ENCODE measurements at places on chromosomes 16 and 17.

- DNase-seq: no peak
These were observed 22.3 kb downstream of the CARHSP1 start for GRCh38 chr16:8846401-8846932.

- DNase-seq: no peak
These were observed 351.7 kb downstream of the CDH8 start for GRCh38 chr16:61684541-61684940.

DNA sequence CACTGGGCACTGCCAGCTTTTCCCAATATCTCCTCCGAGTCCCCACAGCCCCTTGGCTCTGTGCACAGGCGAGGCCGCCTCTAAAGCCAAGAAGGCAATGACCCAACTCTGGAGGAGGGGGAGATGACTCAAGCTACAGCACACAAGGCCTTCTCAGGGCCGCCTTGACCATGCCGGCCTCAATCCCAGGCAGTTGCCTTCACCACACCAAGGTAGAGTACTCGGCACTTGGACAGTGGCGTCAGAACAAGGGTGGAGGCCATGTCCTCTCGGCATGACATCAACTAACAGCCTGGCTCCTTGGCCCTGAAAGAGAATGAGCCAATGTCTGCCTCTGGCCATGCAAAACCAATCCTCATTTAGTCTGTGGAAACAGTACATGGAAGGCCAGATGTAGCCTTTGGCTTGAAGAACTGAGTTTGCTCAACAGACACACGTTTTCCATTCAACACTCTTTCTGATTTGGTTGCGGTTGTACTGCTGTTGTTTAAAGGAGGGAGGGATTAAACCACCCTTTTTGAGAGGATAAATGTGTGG lies 139.6 kb downstream of the XYLT1 start:
- DNase-seq: no peak

DNA sequence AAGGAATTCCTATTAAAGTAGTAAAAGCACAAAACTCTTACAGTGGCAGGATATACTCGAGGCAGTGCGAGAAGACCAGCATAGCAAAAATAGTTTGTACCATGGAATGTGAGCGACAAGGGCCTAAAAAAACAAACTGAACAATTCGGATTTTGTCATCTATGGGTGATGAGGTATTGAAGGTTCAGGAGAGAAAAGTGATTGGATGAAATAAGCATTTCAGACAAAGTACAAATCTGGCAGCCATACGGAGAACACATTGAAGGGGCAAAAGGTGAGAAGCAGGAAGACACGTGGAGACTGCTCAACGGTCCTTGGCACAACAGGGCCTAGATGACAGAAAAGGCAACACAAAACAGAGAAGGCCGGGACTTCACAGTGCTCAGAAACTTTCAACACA lies 22.5 kb downstream of the MYH10 start:
- DNase-seq: no peak

DNA sequence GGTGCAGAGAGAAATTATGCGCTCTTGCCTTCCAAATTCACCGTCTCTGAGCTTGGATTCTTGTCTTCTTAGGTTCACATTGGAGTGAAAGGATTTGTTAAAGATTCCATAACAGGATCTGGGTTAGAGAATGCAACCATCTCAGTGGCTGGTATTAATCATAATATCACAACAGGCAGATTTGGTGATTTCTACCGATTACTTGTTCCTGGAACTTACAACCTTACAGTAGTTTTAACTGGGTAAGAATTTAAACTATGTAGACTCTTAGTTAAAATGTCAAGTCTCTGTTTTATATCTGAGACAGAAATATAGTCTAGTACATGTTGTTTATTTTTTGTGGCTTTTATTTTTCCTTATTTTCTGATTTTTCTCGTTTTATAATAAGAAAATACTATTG lies 42.9 kb downstream of the CPD start:
- DNase-seq: no peak

GRCh38 chr16:65062736-65063583 lies 58.9 kb downstream of the CDH11 start:
- DNase-seq: no peak

GRCh38 chr17:50209472-50210239 lies 8.2 kb upstream of the COL1A1 start:
- DNase-seq: peak; percentile 95

DNA sequence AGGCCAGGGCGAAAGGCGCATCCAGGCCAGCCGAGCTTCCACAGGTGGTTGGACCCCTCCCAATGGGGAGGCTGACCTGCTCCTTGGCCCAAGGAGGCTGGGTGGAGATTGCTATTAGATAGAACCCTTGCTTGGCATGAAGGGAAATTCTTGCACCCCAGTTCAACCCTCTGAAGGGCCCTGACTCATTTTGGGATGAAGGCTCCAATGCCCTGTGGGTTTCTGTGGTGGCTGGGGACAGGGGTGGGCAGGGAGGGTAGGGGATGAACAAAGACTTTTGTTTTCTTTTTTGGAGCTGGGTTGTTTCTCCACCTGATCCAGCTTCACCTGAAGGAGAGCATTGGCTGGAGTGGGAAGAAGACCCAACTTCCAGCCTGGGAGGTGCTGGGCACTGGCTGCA lies 16.7 kb upstream of the TBX21 start:
- no peak for DNase-seq

DNA sequence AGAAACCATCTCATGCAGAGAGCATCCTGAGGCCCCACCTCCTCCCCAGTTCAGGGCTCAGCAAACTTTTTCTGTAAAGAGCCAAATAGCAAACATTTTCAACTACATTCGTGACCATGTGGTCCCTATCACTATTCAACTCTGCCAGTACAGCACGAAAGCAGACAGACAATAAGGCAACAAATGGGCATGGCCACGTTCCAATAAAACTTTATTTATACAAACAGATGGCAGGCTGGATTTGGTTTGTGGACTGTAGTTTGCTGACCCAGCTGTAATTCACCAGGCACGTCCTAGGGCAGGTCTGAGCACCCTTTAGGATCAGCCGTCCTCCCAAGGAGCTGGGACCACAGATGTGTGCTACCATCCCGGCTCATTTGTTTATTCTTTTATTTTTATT lies 27.1 kb upstream of the GPRC5C start:
- no peak for DNase-seq

GRCh38 chr16:28185696-28186095 lies 26.1 kb downstream of the XPO6 start:
- no peak for DNase-seq

DNA sequence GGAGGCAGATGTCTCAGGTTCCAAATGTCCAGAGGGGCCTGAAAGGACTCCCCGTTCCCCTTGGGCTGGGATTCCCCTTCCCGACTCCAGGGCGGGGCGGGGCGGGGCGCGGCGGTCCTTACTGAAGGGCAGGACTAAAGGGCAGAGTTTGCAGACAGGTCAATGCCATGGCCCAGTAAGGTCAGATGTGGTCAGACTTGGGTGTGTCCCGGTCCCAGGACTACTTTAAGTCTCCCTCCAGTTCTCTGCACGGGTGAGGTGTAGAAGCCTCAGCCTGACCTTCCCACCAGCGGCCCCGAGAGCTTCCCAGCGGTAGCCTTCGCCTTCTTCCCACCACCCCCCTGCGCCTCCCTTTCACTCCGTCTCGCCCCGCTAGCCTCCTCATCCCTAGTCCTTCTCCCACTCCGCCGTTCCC lies 532 bp downstream of the KDM6B start:
- no peak for DNase-seq

GRCh38 chr17:40440166-40440565 lies 3.1 kb upstream of the IGFBP4 start:
- DNase-seq: no peak

- DNase-seq: no peak
These were observed 16.9 kb downstream of the EEF2K start for GRCh38 chr16:22222998-22223397.

DNA sequence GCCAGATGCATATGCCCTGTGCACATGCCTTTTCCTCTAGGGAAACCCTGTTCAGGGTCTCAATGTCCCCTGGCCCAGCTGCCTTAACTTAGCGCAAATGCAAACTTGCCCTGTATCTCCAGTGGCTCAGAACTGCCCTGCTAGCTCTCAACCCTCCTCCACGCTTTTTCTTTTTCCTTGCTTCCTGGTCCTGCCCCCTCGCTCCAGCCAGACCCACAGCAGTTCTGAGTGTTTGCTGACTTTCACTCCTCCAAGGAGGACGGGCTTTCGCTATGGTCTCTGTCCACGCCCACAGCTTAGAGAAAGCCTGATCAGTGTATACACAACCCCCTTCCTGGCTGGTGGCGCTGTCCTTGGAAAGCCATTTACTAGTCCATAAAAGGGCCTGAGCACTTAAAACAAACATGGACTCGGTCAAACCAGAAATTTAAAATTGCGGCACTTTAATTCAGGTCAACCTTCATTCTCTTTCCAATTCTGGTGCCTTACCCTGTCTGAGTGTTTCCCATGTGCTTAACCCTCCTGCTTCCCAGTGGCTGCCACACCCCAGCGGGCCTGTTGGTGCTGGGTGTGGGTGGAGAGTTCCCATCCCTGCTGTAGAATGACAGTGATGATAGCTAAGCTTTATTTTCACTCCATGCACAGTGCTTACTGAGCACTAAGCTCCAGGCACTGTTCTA lies 15.6 kb upstream of the TMEM98 start:
- DNase-seq: no peak

- DNase-seq: peak; percentile 36
These were observed 28.3 kb upstream of the APPBP2 start for GRCh38 chr17:60554377-60554788.

GRCh38 chr17:67491009-67491680 lies 114.1 kb downstream of the PITPNC1 start:
- DNase-seq: peak; percentile 96

GRCh38 chr16:69589434-69590269 lies 23.9 kb downstream of the NFAT5 start:
- no peak for DNase-seq

DNA sequence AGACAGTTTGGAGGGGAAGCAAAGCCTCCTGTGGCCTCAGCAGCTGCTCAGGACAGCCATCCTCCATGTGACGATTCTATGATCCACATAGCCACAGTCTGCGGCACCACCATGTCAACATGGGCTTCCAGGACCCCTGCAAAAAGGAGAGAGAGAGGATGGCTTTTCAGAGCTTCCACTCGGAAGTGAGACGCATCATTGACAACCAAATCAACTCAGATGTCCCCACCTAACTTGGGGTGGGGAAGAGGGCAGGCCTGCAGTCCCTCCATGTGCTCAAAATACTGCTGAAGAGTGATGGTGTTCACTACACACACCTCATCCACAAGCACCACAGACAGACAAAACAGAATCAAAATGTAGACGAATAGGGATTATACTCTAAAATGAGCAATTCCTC lies 5.9 kb upstream of the METTL16 start:
- no peak for DNase-seq

- DNase-seq: no peak
These were observed 247.8 kb downstream of the XYLT1 start for GRCh38 chr16:17222871-17223401.

GRCh38 chr16:23754594-23755483 lies at the start of gene CHP2:
TSS of gene CHP2 (plus strand) at chr16:23755026. CDS start at chr16:23755050, 24 bp downstream.
- no peak for DNase-seq

DNA sequence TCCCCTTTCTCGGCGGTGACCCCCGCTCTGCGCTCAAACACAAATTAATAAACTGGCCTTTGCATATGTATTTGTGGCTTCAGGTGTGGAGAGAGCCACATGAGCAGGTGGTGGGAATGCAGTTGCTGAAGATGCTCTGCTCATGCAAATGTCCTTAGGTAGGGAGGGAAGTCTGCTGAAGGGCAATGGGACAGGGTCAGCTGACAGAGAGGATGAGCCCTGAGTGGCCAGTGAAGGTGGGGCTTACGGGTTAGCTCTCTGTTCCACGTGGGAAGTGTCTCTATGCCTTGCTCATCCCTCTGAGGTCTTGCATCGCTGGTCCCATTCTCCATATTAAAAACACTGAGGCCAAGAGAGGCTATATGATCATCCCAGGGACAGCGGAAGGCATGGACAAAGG lies 74.2 kb upstream of the CCL1 start:
- no peak for DNase-seq

GRCh38 chr16:51391798-51392511 lies 240.9 kb upstream of the SALL1 start:
- DNase-seq: no peak

- DNase-seq: peak; percentile 40
These were observed 56.3 kb upstream of the CDH11 start for GRCh38 chr16:65178151-65178550.

- DNase-seq: no peak
These were observed 3.0 kb upstream of the NLRC5 start for GRCh38 chr16:56986361-56986760.

DNA sequence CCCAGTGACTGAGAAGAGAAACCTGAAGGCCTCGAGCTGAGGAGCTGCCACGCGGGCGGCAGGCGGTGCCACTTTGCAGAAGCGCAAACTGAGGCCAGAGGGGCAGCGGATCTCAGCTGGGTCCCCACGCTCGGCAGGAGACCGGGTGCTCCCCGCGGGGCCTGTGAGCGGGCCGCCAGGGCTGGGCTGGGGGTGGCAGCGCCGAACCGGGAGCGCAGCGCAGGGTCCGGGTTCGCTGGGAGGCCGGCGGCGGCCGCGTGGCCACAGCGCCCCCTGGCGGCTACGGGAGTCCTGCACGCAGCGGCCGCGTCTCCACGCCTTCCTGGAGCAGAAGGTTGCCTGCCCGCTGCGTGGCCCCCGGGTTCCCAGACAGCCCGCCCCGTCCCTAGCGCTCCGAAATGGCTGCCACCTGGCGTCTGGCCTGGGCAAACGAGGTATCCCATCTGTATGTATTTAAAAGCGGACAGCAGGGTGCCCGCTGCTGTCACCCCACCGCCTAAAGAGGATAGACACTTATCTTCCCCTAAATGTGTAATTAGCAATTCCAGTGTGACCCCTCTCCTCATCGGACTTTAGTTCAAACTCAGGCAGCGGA lies 96.1 kb upstream of the CDH5 start:
- DNase-seq: no peak

- DNase-seq: no peak
These were observed 547 bp upstream of the ZNF48 start for GRCh38 chr16:30394592-30395154.

DNA sequence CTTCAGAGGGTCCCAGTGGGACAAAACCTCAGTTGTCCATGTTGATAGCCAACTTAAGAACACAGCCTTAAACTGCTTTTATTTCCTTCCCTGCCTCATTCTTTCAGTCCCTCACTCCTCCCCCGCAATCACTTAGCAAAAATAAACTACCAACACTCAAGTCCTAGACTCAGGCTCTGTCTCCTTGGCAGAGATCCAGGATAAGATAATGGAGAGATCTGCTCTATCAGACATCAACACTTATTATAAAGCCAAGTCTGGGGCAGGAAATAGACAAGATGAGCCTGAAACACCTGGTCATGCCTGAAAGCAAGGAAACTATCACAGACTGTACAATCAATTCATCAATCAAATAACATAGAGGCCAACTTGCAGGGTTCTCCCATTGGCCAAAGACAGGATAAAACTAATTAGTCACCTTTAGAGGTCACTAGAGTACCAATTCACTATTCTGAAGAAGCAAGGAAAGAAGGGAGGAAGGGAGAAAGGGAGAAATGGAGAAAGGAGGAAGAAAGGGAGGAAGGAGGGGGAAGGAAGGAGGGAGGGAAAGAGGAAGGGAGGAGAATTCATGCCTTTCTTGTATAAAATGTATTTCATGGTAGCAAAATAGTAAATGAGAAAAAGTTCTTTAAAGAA lies 15.7 kb downstream of the HYDIN start:
- DNase-seq: no peak

GRCh38 chr17:67072885-67073284 lies 28.5 kb downstream of the CACNG1 start:
- no peak for DNase-seq
